ENCODE measurements at places on chromosomes 5 and 9. TPM values are rescaled to one million over a fixed set of nuclear protein-coding genes. Genes with fewer than 3 reads are reported as not detected.

The CARD9 gene
- total RNA-seq: 0.65 TPM

The HAPLN1 gene
- not detected for total RNA-seq

The SQSTM1 gene
- 470 TPM for total RNA-seq

The PGM5 gene
- 3.2 TPM for total RNA-seq

The SHB gene
- 27.4 TPM for total RNA-seq

The WDR31 gene
- 0.29 TPM for total RNA-seq

The RAB3C gene
- 4.9 TPM for total RNA-seq

The WNT8A gene
- under 0.01 TPM for total RNA-seq

The IQGAP2 gene
- total RNA-seq: 2.3 TPM

The SAPCD2 gene
- total RNA-seq: 14.7 TPM

The LYRM7 gene
- total RNA-seq: 7.5 TPM

The SPATA6L gene
- 3.1 TPM for total RNA-seq

The ADRB2 gene
- total RNA-seq: 6.5 TPM

The SLIT3 gene
- 0.10 TPM for total RNA-seq

The ANGPTL2 gene
- total RNA-seq: 23.8 TPM

The SAXO1 gene
- not detected for total RNA-seq

The FOXE1 gene
- total RNA-seq: not detected

The MCIDAS gene
- total RNA-seq: not detected

The ENHO gene
- 0.29 TPM for total RNA-seq

The CETN3 gene
- total RNA-seq: 3.3 TPM

The GABRA1 gene
- total RNA-seq: not detected

The IFNA13 gene
- not detected for total RNA-seq

Measured in vein endothelial cell (primary cell).